ENCODE measurements at places on chromosomes 16 and 17.

DNA sequence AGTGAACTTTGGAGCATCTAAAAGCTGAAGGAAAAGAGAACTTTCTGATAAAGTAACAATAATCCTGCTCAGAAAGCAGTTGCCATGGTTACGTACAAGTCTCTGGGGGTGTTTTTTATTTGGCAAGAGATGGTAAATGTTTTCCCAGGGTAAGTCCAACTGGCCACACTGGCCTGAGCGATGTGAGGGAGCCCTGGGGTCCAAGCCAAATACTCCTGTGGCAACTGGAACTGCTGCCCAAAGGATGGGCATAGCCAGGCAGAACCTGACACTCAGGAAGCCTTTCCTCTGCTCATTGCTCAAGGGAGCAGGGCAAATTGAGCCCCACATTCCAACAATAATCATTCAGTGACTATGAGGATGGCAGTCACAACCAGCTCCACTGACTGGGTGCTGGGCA lies 26.8 kb upstream of the WSCD1 start:
- no peak for DNase-seq

DNA sequence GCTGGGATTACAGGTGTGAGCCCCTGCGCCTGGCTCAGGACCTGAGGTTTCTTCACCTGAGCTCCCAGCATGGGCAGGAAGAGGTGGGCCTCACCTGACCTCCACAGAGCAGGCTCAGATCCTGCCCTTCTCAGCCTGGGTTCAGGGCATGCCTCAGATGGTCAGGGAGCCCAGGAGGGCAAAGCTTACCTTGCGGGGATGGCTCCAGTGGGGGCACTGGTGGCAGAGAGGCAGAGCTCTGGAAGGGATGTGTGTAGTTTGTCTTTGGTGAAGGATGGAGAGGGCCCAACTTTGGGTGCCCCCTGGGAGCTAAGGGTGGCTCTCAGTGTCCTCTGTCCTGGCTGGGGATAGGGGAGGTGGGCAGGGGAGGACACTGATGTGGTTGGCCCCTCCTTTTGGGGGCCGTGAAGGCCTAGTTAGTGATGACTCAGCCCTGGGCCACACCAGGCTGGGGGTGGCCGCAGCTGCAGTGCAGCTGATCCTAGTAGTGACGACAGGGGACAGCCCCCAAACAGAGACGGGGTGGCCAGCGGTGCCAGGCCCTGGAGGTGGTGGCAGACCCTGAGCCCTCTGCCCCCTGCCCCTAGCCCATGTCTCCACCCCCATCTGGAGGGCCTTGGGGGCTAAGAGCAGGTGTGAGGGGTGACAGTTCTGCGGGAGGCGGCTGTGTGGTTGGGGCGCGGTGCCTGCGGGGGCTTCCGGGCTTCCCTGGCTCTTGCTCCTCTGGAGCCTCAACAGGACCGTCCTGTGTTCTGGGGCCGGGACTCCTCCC lies 5.8 kb downstream of the NHERF2 start:
- no peak for DNase-seq

- DNase-seq = peak; percentile 12
Observed at GRCh38 chr16:9090101-9090959, 1.1 kb upstream of the HAPSTR1 start.

DNA sequence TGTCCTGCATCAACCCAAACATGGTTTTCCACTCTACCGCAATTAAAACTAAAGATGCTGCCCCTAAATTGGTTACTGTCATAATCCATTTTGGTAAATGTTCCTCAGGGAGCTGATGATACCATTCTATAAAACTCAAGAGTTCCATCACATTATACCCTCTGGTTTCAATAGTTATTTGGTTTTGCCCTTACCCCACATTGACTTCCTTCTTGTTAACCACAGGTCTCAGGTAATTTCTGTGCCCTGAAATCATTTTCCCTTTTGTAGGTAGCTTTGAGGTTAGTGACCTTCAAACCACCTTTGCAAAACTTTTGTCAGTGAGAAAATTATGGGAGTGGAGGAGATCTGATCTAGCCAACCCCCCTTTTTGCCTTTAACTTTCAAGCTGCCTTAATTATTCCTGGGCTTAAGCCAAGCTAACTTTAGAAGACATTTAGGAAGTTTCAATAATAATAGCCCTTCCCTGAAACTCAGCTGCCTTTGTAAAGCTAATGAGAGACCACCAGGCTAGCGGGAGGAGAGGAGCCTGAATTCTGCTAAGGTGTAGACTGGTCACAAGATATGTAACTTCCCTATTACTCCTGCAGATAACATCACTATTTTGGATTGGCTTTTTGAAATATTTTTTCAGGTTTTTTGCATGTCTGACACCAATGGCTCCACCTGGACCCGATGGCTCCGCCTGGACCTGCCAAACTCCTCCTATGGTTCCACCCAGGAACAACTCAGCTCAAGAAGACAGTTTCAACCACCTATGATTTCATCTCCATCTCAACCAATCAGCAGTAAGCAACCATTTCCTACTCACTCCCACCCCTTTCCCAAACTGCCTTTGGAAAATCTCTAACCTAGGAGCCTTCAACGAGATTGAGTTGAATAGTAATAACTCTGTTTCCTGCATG lies 224.9 kb downstream of the HS3ST3B1 start:
- no peak for DNase-seq

- DNase-seq = no peak
Observed at GRCh38 chr16:70480127-70481105, 26.0 kb downstream of the FCSK start.

DNA sequence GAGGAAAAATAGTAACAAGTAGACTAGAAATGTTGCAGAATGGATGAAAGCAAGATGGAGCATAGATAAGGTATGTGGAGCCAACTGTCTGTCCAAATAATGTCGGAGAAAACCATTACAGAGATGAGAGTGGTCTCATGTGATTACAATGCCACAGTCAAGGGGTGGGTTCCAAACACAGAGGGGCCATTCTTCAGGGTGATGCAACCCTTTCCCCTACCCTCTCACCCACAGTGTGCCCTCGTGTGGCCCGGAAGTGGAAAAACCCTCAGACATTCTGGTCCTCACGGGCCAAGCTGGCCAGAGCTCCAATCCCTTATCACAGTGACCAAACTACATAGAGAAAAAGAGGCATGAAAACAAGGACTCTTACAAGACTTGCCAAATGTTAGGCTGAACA lies 17.7 kb upstream of the HS3ST3A1 start:
- DNase-seq = no peak

DNA sequence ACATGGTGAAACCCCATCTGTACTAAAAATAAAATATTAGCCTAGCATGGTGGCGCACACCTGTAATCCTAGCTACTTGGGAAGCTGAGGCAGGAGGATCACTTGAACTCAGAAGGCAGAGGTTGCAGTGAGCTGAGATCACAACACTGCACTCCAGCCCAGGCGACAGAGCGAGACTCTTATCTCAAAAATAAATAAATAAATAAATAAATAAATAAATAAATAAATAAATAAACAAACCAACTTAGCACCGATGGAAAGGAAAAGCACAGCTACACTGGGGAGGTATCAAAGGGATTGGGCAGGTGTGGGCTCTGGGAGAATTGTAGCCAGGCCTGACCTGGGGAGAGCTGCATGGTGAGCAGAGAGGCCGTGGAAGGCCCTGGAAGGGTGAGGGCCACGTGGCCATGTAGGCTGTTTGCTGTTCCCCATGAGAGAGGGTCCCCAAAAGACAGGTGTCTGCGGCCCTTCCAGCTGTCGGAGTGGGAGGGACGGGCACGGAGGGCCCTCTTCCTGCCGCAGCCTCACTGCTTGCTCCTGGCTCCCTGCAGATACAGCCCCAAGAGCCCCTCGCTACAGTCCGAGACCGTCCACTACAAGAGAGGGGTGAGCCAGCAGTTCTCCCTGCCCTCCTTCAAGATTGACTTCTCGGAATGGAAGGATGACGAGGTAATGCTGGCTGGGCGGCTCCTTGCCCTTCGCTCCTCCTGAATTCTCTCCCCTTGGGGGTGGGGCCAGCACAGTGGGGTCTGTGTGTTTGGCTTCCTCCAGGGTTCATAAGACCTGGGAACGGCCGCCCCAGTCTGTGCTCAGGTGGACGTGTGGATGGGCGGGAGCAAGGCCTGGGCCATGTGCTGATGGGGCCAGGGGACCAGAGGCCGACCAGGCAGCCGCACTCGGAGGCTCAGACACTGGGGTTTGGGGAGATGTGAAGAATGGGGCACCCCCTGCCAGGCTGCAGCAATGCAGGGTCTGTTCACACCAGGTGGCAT lies 32.4 kb downstream of the MGRN1 start:
- no peak for DNase-seq

DNA sequence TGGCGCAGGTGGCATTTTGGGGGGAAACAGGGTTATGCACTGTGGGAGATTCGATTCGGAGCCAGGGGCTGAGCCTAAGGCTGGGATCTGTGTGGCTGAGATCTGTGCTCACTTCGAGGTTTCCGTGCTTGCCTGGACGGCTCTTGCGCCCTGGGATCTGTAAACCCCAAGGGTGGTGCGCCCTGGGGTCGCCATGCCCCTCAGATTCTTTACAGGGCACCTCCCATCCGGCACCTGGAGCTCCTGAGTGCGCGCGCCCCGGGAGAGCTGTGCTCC lies 377 bp downstream of the SLC13A5 start:
- DNase-seq = no peak

DNA sequence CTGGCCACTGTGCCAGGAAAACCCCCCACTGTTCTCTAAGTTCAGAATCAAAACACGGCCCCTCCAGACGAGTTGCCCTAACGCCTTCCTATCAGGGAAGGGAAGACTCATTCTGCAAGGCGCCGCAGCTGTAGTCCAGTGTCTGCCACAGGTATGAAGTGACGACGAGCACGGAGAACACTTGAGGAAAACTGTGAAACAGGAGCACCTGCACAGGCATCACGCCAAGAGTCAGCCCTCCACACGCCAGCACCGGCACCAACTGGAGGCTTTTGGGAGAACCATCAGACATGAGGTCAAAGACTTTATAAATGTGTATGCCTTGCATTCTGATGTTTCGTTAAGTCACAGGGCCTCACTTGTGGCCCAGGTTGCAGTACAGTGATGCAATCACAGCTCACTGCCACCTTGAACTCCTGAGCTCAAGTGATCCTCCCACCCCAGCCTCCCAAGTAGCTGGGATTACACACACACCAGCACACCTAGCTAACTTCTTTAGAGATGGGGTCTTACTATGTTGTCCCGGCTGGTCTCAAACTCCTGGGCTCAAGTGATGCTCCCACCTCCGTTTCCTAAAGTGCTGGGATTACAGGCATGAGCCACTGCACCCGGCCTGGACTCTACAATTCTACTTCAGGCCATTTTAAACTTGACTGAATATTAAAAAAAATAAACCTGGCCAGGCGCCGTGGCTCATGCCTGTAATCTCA lies 22.9 kb downstream of the KLHDC4 start:
- no peak for DNase-seq

- DNase-seq = no peak
Observed at GRCh38 chr17:45361976-45362375, 45.2 kb upstream of the MAP3K14 start.

DNA sequence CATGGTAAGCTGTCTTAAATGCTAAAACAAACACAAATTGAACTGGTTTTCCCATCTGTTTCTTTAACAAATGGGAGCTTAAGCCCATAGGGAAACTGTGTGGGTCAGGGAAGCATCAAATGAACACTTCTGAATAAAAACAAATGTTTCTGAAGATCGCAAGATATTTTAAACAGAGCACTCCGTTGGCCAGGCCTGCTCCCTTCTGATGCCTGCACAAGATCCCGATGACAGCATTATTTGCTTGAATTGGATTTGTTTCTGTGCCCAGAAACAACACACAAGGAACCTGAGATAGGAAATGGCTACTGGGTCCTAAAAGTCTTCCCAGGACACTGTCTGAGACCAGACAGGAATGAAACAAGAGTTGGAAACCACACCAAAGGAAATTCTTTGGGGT lies 425.8 kb upstream of the ZFHX3 start:
- DNase-seq = no peak

GRCh38 chr17:8608001-8608400 lies 22.5 kb downstream of the MYH10 start:
- no peak for DNase-seq

DNA sequence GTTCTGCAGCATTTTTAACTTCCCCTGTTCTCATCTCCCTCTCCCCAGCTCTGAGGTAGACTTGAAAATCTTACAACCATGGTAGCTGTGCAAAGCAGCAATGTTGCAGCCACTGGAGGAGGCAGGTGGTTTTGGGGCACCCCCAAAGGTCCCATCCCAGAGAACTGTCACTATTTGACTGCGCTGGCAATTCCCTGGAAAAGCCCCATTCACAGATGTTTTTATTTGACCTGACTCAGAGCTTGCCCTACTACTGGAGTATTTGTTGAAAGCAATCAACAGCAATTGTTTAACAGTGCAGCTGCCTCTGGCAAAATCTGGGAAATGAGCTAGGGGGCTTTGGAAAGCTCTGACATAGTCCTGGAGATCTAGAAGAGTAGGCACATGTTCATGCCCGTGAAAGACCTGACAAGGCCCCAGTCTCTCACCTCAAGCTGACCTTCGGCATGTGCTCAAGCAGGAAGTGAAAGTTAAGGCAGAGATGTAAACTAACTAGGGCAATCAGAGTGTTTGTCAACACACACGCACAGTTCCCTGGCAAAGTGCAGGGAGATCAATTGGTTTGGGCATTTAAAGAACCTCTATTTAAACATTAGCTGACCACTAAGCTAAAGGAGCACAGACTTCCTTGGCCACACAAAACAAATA lies 19.7 kb upstream of the PIK3R5 start:
- no peak for DNase-seq

- peak; percentile 56 for DNase-seq
Observed at GRCh38 chr17:19744922-19745757, 3.0 kb downstream of the ALDH3A1 start.

Measured in stimulated activated CD8-positive, alpha-beta memory T cell treated with anti-CD3 and anti-CD28 coated beads, Interleukin-15, amount 100 ng/mL, for 4 hours (primary cell).